ENCODE measurements at places on chromosomes 4 and X. TPM values are rescaled to one million over a fixed set of nuclear protein-coding genes. Genes with fewer than 3 reads are reported as not detected.

- H3K4me3 ChIP-seq = no peak overlapping the region
- H3K27me3 ChIP-seq = no peaks in the 10 kb centered on the region
- no peak overlapping the region for H3K27ac ChIP-seq
- no peaks in the 10 kb centered on the region for H3K4me1 ChIP-seq
- H3K36me3 ChIP-seq = no peaks in the 10 kb centered on the region
- DNase-seq = no peak
These were observed 50.6 kb downstream of the ZNF157 start for GRCh38 chrX:47420962-47421361.

DNA sequence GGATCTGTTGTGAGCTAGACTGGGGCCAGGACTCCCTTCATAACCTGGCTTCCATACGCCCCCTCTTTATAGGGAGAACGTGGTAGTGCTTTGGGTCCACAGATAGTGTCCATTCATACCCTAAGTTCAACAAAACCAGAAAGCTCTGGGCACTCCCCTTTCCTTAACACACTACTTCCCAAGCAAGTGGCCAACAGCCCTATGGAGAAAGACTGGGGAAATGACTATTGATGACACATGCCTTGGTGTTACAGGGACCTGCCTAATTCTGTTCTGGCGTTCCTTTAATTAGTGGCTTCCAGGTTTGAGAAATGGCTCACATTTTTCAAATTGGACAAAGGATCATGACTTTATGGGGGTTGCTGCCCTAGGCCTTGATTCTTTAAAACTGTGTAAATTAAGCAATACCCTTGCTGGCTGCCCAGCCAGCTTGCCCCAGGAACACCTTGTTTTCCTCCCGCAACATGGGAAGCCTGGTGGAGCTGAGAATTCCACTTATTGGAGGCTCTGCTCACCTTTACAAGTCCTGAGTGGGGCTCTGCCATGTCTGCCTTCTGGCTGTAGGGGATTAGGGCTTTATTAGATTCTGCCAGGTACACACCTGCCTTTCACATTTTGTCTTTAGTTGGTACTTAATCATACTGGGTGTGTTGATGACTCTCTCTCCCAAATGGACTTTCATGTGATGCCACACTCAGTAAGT is 61.1 kb downstream of the RGS12 start:
- H3K4me3 ChIP-seq = no peak overlapping the region
- no peak overlapping the region for H3K27ac ChIP-seq
- no peaks in the 10 kb centered on the region for H3K36me3 ChIP-seq
- H3K4me1 ChIP-seq = no peaks in the 10 kb centered on the region

DNA sequence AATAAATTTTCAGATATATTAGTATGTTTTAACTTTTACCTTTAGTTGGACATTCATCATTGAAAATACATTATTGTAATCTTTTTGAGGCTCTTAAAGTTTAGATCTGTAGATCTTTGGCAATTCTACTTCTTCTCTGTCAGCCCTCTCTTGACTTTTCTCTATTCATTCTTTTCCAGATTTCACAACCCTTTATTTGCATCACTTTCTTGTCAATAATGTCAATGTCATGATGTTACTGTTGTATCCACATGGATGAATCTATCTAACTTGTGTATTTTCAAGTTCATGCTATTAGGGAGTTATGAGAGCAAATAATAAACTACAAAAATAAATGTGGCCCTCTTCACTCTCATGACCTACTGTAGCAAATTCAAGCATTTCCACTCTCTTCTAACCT is 23.0 kb upstream of the HPGD start:
- no peak overlapping the region for H3K27ac ChIP-seq
- DNase-seq = no peak
- H3K4me1 ChIP-seq = no peaks in the 10 kb centered on the region

The CTAG1B gene
- polyA plus RNA-seq = not detected

- DNase-seq = peak; percentile 89
- H3K4me3 ChIP-seq = peak overlapping the region; percentile 85
- peaks cover 2% of the 10 kb centered on the region for H3K36me3 ChIP-seq
- H3K27ac ChIP-seq = peak overlapping the region; percentile 99
These were observed 1.2 kb downstream of the CPEB2 start for GRCh38 chr4:15003401-15003890.

GRCh38 chr4:6337331-6337935 is 67.8 kb downstream of the WFS1 start:
- H3K4me1 ChIP-seq = no peaks in the 10 kb centered on the region
- H3K4me3 ChIP-seq = no peak overlapping the region
- no peak overlapping the region for H3K27ac ChIP-seq
- H3K36me3 ChIP-seq = no peaks in the 10 kb centered on the region
- peak; percentile 24 for DNase-seq

The MSX1 gene
- not detected for polyA plus RNA-seq

- no peaks in the 10 kb centered on the region for H3K27me3 ChIP-seq
- H3K36me3 ChIP-seq = no peaks in the 10 kb centered on the region
- H3K4me1 ChIP-seq = no peaks in the 10 kb centered on the region
- no peak overlapping the region for H3K4me3 ChIP-seq
- peak; percentile 33 for DNase-seq
These were observed 48.2 kb upstream of the H2AZ1 start for GRCh38 chr4:99998062-99998867.

DNA sequence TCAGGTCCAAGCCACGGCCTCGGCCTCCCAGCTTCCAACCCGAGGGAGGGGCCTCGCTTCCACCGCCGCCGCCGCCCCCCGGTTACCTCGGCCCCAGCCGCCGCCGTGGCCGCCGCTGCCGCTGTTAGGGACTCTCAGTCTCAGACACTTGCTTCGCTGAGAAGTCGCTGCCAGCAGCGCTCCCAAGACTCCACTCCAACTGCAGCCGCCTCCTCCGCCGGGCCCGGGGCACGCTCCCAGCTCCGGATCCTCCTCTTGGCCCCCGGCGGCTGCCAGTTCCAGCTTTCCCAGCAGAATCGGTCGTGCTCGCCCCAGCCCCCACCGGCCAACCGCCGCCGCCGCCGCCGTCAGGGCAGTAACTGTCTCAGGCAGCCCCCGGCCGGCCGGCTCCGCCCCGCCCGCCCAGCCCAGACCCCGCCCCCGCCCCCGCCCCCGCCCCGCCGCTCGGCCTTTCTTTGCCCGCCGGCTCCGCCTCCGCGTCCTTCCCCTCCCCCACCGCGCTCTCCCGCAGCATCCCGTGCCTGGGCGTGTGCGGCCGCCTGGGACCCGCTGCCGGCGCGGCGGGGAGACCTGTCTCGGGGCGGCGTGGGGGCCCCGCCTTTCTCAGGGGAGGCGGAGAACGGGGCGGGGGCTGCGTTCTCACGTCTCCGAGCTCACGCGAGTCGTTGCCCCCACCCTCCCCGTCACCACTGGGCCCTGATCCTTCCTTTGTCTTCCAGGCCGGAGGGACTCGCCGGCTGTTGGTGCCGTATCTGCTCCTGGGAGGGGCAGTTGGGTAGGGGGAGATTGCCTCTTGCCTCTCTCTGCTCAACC is at the start of gene ANKRD50:
Gene ANKRD50, minus strand, starts transcription at position 361 of the 813 bp plus-strand sequence. CDS start 2,221 bp downstream, outside the sequence.
- peaks cover 3% of the 10 kb centered on the region for H3K36me3 ChIP-seq
- peak within 1 kb of the TSS; percentile 81 for H3K27ac ChIP-seq
- H3K27me3 ChIP-seq = no peaks in the 10 kb centered on the region
- H3K4me3 ChIP-seq = peak within 1 kb of the TSS; percentile 88
- H3K4me1 ChIP-seq = no peaks in the 10 kb centered on the region

GRCh38 chrX:117325706-117326105 is 790.9 kb downstream of the KLHL13 start:
- no peak overlapping the region for H3K4me3 ChIP-seq
- no peaks in the 10 kb centered on the region for H3K4me1 ChIP-seq
- no peaks in the 10 kb centered on the region for H3K36me3 ChIP-seq
- DNase-seq = no peak
- no peaks in the 10 kb centered on the region for H3K27me3 ChIP-seq

DNA sequence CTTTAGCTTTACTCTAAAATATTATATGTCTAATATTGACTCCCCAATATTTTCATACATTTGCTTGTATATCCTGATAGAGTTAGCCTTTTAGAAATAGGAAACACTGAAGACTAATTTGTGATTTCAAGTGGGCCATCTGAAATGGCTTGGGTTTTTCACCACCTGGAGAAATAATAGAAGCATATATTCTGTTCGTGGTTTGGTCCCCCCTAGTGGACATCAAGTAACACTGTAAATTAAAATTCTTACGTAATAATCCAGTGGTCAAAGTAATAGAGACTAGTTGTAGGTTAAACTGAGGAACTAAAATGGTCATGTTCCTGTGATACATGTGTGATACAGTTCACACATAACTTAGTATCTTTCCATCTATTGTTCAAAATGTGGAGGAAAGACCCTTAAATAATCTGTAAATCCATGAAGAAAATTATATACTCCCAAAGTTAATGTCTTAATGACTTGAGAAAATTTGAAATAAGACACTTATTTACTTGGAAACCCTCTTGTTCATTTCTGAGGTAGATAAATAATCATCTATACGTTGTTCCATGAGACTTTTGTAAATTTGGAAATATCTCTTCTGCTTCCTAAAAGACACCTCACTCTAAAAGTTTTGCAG is 79.8 kb upstream of the SMARCAD1 start:
- DNase-seq = peak; percentile 42
- H3K27me3 ChIP-seq = no peaks in the 10 kb centered on the region
- no peaks in the 10 kb centered on the region for H3K4me1 ChIP-seq
- no peak overlapping the region for H3K4me3 ChIP-seq
- no peak overlapping the region for H3K27ac ChIP-seq
